Thyroid gland (tissue), 4 donors: ENCODE measurements at places on chromosomes 7 and 10. TPM values are rescaled to one million over a fixed set of nuclear protein-coding genes. Genes with fewer than 3 reads are reported as not detected.

Gene EBF3
- 6.8 TPM for total RNA-seq

Gene BEND7
- total RNA-seq: 64.7 TPM

Gene AKR1D1
- not detected for total RNA-seq

Gene GRM8
- 3.1 TPM for total RNA-seq

Gene FBXL13
- total RNA-seq: 4.2 TPM

Gene GDF2
- not detected for total RNA-seq

Gene COL1A2
- 50.4 TPM for total RNA-seq

Gene LRGUK
- 3.4 TPM for total RNA-seq

Gene FAM185A
- 19.8 TPM for total RNA-seq

DNA sequence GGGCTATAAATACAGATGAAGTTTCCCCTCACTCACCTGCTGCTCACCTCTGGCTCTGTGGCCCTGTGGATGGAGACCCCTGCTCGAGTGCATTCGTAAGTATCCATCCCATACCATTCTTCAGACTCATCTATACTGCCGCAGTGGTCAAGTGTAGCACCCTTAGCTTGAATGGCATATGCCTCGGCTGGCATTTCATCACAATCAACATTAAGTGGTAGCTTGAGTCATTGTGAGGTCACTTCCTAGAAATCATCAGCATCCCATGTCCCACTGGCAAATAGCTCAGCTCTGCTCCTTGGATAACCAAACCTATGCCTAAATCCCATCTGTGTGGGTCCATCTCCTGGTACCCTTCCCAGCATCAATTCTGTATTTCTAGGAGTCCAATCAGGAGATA is 38.2 kb downstream of the MDH2 start:
- H3K27ac ChIP-seq: no peak overlapping the region
- DNase-seq: no peak
- H3K4me1 ChIP-seq: peaks cover 4% of the 10 kb centered on the region
- no peak overlapping the region for H3K4me3 ChIP-seq

DNA sequence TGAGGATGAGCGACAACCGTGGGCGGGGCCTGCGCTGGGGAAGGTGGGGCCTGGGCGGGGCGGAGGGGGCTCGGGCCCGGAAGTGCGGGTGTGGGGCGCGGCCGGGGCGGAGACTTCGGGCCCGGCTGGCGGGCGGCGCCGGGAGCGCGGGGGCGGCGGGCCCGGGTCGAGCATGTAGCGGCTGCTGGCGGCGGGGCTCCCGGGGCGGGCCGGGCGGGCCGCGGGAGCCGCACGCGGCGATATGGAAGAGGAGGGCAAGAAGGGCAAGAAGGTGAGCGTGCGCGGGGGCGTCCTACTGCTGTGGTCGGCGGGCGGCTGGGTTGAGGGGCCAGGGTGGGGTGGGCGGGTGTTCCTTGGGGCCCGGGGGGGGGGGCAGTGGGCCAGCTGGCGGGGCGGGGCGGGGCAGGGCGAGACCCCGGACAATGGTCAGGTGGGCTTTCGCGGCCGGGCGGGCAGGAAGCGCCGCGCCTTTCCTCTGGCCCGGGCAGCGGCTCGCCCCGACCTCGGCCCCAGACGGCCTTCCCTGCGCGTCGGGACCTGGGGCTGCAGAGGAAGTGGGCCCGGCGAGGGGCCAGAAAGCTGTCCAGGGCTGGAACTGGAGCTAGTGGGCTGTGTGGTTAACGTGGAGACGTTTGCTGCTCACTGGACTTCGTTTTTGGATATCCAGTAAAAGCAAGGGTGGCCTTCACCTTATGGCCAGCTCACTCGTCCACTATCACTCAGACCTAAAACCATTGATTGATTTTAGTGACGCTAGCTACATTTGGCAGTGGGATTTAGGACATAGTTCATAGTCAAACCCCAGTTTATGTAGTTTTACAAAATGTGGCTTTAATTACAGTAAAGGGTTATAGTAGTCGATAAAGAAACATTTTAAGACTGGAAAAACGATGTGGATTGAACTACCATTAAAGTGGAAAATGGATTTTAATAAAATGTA is at the start of gene CCM2:
TSS of gene CCM2 (plus strand) at position 109 of the 940 bp plus-strand sequence. CDS start at position 242, 133 bp downstream.
- DNase-seq: peak; percentile 54
- H3K4me1 ChIP-seq: peaks cover 6% of the 10 kb centered on the region

- H3K4me3 ChIP-seq: no peak overlapping the region
- no peak overlapping the region for H3K27ac ChIP-seq
- no peaks in the 10 kb centered on the region for H3K27me3 ChIP-seq
- no peak for DNase-seq
These were observed 16.5 kb downstream of the NPFFR1 start for GRCh38 chr10:70267161-70267933.

DNA sequence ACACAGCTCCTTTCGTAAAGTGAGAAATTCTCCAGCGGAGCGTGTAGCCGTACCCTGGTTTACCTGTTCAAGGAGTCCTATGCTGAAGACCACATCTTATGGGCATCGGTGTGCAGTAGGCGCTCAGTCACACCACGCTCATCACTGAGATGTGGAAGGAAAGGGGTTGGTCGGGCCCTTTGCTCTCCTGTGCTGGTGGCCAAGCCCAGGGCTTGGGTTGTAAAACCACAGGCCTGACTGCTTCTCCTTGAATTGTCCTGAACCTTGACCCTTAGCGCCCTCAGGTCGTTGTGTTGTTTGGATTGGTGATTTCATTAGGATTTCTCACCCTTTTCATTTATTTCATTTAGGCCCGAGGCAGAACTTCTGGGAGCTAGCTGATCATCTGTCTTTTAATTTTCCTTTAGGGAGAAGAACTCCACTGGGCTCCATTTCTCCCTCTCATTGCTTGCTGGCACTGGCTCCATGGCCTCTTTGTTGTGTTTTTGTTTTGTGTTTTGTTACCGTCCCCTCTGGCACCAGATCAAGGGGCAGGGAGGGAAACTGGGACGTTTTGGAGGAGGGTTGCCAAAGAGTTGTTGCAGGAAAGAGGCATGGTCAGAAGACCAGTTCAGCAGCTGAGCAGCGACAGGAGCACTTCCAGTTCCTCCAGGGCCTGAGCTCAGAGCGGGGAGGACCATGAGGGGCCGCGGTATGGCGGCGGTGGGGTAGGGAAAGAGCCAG is 511.4 kb upstream of the GALNT17 start:
- no peaks in the 10 kb centered on the region for H3K36me3 ChIP-seq
- no peak overlapping the region for H3K4me3 ChIP-seq
- no peak for DNase-seq
- H3K27me3 ChIP-seq: no peaks in the 10 kb centered on the region
- H3K27ac ChIP-seq: no peak overlapping the region

DNA sequence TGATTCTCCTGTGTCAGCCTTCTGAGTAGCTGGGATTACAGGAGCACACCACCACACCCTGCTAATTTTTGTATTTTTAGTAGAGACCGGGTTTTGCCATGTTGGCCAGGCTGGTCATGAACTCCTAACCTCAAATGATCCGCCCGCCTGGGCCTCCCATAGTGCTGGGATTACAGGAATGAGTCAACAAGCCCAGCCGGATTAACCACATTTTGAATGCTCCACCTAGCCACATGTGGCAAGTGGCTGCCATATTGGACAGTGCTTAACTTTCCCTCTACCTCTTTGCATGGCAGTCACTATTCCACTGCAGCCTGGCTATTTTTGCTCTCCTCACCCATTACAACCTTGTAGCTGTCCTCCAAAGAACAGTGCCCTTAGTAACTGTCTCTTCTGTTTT is 160.1 kb downstream of the GATA3 start:
- no peak for DNase-seq
- H3K27ac ChIP-seq: no peak overlapping the region
- H3K4me3 ChIP-seq: no peak overlapping the region
- H3K27me3 ChIP-seq: no peaks in the 10 kb centered on the region
- H3K4me1 ChIP-seq: no peaks in the 10 kb centered on the region

GRCh38 chr10:31072451-31072850 is 40.8 kb upstream of the ZNF438 start:
- H3K36me3 ChIP-seq: no peaks in the 10 kb centered on the region
- H3K27ac ChIP-seq: no peak overlapping the region
- H3K4me3 ChIP-seq: no peak overlapping the region
- no peaks in the 10 kb centered on the region for H3K4me1 ChIP-seq

GRCh38 chr10:31604646-31605170 is 285.7 kb downstream of the ZEB1 start:
- H3K4me1 ChIP-seq: peaks cover 5% of the 10 kb centered on the region
- no peak for DNase-seq
- H3K27me3 ChIP-seq: no peaks in the 10 kb centered on the region
- no peak overlapping the region for H3K27ac ChIP-seq
- H3K4me3 ChIP-seq: no peak overlapping the region
- no peaks in the 10 kb centered on the region for H3K36me3 ChIP-seq

DNA sequence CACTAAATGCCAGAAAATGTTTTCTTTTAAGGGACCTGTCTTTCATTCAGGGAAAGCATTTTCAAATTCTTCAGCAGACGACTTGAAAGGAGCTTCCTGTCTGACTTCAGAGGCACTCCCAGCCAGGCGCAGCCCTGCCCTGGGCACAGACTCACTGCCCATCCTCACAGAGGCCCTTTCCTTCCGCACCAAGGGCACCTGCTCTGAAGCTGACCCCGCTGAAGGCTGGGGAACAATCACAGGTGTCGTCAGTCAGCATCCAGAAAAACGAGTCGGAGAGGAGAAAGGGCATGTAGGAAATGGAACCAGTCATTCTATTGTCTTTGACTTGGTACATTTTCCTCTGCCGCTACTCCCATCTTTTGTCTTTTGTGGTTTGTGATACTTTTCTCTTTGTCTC is 125.3 kb upstream of the PARD3 start:
- DNase-seq: no peak
- H3K4me3 ChIP-seq: no peak overlapping the region
- H3K27ac ChIP-seq: no peak overlapping the region
- H3K36me3 ChIP-seq: no peaks in the 10 kb centered on the region
- H3K27me3 ChIP-seq: no peaks in the 10 kb centered on the region
- H3K4me1 ChIP-seq: no peaks in the 10 kb centered on the region

DNA sequence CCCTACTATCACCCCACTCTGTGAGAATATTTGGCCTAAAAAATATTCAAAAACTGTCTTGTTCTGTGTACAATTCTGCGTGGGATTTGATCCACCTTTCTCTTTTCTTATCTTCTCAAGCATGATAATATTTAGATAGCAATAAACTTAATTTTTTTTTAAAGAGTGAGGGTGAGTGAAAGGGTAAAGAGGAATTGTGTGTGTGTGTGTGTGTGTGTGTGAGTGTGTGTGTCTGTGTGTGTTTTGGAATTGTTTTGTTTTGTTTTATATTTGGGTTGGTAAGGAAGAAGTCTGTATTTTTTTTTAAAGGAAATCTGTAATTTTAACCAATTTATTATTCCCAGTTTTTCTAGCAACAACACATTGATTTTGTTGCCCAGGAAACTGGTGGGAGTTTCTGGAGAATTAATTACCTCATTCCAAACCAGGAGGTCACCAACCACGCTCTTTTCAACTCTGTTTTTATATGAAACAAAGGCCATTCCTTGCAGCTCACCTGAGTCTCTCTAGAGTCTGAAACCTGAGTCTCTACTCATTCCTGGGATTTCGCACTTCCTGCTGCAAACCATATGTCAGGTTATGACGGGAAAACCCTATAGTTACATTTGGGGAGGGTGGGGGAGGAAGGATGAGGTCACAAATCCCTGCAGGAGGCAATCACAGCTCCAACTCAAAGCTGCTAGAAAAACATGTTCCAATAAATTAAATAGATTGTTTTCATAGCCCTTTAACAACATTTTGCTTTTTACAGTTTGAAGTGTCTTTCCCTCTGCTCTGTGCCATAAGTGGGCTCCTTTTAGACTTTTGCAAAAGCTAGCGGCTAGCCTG is 38.1 kb upstream of the XPNPEP1 start:
- no peaks in the 10 kb centered on the region for H3K27me3 ChIP-seq
- H3K4me1 ChIP-seq: peaks cover 39% of the 10 kb centered on the region
- DNase-seq: peak; percentile 37
- peak overlapping the region; percentile 82 for H3K27ac ChIP-seq
- H3K4me3 ChIP-seq: no peak overlapping the region
- H3K36me3 ChIP-seq: no peaks in the 10 kb centered on the region

DNA sequence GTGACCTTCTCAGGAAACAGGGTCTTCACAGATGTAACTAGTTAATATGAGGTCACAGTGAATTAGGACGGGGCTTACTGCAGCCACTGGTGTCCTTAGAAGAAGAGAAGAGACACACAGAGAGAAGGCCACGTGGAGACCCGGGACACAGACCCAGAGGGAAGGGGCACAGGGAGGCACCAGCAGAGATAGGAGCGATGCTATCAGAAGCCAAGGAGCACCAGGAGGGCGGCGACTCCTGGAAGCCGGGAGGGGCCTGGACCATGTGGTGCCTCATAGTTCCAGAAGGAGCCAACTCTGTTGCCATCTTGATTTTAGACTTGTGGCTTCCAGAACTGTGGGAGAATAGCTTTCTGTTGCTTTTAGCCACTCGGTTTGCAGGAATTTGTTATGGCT is 505.9 kb downstream of the TCERG1L start:
- H3K36me3 ChIP-seq: no peaks in the 10 kb centered on the region
- H3K4me3 ChIP-seq: no peak overlapping the region
- no peak for DNase-seq
- no peak overlapping the region for H3K27ac ChIP-seq

DNA sequence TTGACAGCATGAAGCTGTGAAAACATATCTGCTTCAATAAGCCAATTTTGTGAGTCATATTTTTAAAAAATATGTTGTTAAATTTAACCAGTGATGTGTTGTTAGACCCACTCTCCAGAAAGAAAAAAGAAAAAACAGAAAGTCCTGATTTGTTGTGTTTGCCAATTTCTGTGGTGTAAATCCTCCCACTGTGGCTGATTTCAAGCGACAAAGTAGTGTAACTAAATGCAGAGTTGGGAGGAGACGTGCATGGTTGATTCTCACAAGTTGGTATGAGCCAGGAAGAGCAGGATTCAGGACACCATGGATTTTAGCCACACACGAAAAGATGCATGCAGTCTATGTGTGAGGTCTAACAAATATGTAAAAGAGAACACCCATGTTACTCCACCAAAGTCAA is 139.1 kb downstream of the CCDC3 start:
- DNase-seq: no peak
- H3K4me1 ChIP-seq: no peaks in the 10 kb centered on the region
- H3K27me3 ChIP-seq: no peaks in the 10 kb centered on the region
- no peak overlapping the region for H3K4me3 ChIP-seq
- no peaks in the 10 kb centered on the region for H3K36me3 ChIP-seq
- H3K27ac ChIP-seq: no peak overlapping the region

- peak within 1 kb of the TSS; percentile 93 for H3K4me3 ChIP-seq
- H3K27me3 ChIP-seq: no peaks in the 10 kb centered on the region
- no peaks in the 10 kb centered on the region for H3K36me3 ChIP-seq
- no peak for DNase-seq
- H3K4me1 ChIP-seq: peaks cover 32% of the 10 kb centered on the region
- peak within 1 kb of the TSS; percentile 100 for H3K27ac ChIP-seq
These were observed at the start of gene KAZALD1 for GRCh38 chr10:101061624-101062231. Gene KAZALD1 (plus strand): TSS chr10:101061989. CDS start chr10:101062593, 604 bp downstream.

- peak; percentile 35 for DNase-seq
- no peaks in the 10 kb centered on the region for H3K36me3 ChIP-seq
- no peak overlapping the region for H3K27ac ChIP-seq
- no peaks in the 10 kb centered on the region for H3K27me3 ChIP-seq
- H3K4me1 ChIP-seq: no peaks in the 10 kb centered on the region
These were observed 97.4 kb downstream of the SVOPL start for GRCh38 chr7:138603549-138604318.

- no peaks in the 10 kb centered on the region for H3K27me3 ChIP-seq
- peak overlapping the region; percentile 63 for H3K27ac ChIP-seq
- peaks cover 4% of the 10 kb centered on the region for H3K4me1 ChIP-seq
- H3K4me3 ChIP-seq: no peak overlapping the region
These were observed 101.3 kb downstream of the TCERG1L start for GRCh38 chr10:131210181-131210580.

GRCh38 chr10:44965104-44965503 is 5.5 kb downstream of the RASSF4 start:
- no peak overlapping the region for H3K4me3 ChIP-seq
- peaks cover 90% of the 10 kb centered on the region for H3K4me1 ChIP-seq
- peaks cover 3% of the 10 kb centered on the region for H3K36me3 ChIP-seq
- H3K27me3 ChIP-seq: no peaks in the 10 kb centered on the region
- H3K27ac ChIP-seq: peak overlapping the region; percentile 93
- no peak for DNase-seq
